Pancreas (tissue), 10 donors: ENCODE measurements at places on chromosomes 4 and X.

- no peak for DNase-seq
These were observed 7.8 kb downstream of the GATB start for GRCh38 chr4:151753056-151753455.

DNA sequence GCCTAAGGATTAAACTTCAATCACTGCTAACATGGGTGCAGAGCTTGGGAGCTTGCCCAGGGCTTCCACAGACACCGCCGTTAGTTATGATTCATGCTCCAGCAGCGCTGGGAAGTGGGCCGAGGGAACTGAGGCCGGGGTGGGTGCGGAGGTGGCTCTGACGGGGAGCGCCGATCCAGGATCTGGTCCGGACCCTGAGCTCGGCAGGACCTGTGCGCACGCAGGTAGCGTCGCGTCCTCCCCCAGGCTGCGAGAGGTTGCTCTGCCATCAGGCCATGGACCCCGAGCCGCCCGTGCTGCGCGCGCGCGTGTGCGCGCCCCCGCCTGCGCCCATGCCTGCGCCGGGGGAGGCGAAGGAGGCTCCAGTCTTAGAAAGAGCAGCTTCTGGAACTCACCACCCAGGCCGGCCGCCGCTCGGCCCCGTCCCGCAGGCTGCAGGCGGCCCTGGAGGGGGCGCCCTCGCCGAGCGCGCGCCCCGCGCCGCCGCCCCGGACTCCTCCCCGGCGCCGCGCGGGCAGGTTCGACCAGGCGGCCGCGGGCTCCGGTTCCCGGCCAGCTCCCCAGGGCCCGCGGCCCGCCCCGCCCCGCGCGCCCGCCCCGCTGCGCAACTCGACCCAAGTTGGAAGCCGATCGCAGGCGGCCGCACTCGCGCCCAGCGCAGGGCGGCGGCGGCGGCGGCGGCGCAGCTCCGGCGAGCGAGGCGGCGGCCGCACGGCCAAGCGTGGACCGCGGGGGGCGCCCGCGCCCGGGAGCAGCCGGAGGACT, 732 bp upstream of the ADRA2C start:
- DNase-seq = peak; percentile 81

GRCh38 chr4:182222766-182223165, 20.4 kb upstream of the TENM3 start:
- DNase-seq = no peak

- DNase-seq = peak; percentile 52
These were observed 580.6 kb downstream of the INPP4B start for GRCh38 chr4:142265536-142265935.

GRCh38 chrX:100417681-100418080, 7.6 kb upstream of the PCDH19 start:
- DNase-seq = no peak

DNA sequence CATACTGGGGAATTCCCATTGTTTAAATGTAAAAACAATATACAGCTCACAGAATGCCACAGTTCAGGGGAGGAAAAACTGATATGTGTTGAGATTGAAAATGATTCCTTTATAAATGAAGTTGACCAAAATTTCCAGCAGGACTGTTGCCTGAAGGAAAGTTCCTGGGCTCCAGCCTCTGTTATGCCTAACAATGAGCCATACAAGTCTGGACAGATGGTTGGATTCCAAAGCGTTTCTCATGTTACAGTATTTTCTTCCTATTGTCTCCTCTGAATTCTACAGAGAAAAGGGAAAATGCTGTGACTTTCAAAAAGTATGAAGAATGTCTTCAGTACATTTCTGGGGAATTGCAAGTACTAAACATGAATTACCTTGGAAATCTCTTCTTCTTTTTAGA, 73.3 kb downstream of the ALPK1 start:
- no peak for DNase-seq

- no peak for DNase-seq
These were observed 28.4 kb downstream of the HAND2 start for GRCh38 chr4:173501592-173502150.

- DNase-seq = no peak
These were observed 20.3 kb upstream of the HMX1 start for GRCh38 chr4:8891646-8892555.

DNA sequence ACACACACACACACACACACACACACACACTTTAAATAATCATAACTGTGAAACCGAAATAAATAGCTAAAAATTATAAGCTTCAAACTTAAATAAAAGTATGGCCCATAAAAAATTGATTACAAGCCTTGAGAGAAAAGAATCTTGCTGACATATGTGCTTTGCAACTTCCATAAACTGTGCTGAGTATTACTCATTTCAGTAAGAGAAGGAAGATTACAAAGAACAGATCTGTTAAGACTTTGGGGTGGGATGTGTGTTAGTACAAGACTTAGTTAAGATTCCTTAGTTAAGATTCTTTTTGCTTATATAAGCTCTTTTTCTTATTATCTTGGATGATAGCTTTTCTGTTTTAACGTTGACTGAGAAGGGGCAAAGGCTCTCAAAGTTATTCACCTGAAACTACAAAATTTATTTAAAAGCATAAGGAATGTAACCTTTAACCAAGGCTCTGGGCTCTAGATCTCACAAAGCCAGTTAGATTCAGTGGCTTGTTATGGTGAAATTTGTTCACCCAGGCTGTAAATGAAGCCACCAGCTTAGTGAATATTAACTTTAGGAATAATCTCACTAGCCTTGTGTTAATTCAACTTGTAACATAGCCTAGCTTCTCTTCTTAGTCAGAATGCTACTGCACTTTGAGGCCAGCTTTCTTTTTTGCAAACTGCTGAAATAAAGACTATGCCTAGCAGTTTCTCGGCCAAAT, 58.2 kb downstream of the ARSJ start:
- no peak for DNase-seq

GRCh38 chr4:20480165-20480947, 219.9 kb upstream of the PACRGL start:
- no peak for DNase-seq

GRCh38 chr4:169099771-169100180, 89.7 kb upstream of the CBR4 start:
- no peak for DNase-seq

DNA sequence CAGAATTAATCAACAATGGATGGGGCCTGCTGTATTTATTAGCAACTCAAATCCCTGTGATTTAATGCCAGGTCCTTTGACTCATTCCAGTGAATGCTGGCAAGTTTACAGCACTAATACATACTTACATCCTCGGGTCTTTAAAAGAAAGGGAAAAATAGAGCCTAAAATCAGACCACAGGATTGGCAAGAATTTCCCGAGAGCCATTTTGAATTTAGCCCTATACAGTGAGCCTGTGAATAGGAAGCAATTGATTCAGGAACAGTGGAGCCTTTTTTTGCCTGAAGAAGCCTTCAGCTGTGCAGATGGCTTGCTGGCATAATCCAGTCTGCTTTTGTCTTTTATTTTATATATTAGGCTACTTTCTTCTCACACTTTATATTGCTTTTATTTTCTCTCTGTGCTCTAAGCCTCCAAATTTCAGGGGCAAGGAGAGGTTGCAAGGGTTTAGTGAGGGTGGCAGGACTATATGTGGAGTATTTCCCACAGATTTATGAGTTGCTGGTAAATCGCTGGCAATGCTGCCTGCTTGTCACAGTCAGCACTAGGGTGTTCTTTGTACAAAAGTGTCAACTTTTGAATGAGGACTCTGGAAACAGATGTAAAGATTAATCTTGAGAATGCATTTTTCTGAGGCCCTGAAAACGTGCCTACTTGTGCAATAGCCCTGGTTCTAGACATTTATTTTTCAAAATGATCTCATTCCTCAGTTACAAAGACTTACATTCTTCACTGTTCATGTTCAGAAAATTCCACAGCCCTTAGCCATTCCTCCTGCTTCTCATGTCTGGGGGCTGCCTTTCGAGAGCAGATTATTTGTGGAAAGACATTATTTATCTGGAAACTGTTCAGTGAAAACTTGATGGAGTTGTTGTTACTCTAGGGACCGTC, 303.5 kb downstream of the SPRY1 start:
- DNase-seq = no peak

DNA sequence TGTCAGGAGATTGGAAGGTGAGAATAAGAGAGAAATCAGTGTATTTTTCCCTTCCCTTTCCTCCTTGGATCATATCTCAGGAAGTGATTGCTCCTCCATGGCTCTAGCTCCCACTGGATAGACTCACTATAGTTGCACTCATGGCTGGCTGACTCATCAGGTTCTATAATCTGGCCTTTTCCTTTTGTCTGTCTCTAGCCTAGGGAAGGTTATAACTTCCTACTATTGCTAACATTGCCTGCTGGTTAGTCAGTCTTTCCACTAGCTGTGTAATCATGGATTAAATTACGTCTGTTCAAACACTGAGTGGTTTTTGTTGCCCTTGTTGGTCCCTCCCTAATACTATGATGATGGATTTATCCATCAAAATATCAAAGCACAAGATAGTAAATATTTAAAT, 195.5 kb upstream of the VEGFC start:
- no peak for DNase-seq
